NCI-H446 treated with DMSO at 0.1 percent for 48 hours (cell line): ENCODE measurements at places on chromosomes 16 and 17.

DNA sequence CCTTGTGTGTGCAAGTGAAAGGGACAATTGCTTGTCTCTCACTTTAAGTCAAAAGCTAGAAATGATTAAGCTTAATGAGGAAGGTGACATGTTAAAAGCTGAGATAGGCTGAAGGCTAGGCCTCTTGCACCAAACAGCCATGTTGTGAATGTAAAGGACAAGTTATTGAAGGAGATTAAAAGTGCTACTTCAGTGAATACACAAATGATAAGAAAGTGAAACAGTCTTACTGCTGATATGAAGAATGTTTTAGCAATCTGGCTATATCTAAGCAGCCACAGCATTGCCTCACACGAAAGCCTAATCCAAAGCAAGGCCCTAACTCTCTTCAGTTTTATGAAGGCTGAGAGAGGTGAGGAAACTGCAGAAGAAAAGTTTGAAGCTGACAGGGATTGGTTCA, 71.0 kb downstream of the CDRT15 start:
- no peak for DNase-seq

GRCh38 chr16:30533748-30534367, 800 bp downstream of the ZNF747 start:
- DNase-seq = no peak

DNA sequence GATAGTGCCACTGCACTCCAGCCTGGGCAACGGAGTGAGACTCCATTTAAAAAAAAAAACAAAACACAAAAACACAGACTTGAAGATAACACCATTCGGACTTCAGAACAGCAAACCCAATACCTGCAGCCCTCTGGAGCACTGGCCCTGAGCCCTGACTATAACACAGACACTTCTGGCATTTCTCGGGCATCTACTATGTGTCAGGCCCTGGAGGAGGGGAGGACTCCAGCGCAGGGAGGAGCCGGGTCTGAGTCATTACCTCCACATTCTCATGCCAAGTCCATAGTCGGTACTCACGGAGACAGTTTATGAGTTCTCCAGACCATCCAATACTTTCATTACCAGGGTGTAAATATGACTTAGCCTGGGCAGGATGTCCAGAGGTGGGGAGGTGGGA, 48.8 kb downstream of the PITPNM3 start:
- DNase-seq = no peak

DNA sequence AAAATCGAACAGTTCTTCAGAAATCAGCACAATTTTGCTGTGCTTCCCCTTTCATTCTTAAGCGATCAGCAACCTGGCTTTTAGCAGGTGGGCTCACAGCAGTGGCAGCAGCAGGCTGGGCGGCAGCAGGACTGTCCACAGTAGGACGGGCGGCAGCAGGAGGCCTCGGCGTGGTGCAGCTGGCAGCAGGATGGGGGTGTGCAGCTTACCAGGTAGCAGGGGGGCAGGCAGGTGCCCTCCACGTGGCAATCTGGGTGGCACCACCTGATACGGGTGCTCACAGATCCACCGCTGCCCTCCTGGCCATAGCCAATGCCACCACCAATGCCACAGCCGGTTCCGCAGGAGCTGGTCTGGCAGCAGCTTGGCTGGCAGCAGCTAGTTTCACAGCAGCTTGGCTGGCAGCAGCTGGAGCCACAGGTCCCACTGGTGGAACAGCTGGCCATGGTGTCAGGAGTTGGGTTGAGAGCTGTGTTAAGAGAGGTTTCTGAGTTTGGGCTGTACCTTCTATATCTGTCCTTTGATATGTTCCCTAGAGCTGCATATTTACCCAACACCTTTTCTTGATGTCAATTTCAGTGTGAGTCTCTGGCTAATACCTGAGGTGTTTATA, at the start of gene KRTAP1-4:
Gene KRTAP1-4, minus strand, starts transcription at position 563 of the 613 bp plus-strand sequence. Its CDS starts 117 bp downstream, at position 446.
- no peak for DNase-seq

DNA sequence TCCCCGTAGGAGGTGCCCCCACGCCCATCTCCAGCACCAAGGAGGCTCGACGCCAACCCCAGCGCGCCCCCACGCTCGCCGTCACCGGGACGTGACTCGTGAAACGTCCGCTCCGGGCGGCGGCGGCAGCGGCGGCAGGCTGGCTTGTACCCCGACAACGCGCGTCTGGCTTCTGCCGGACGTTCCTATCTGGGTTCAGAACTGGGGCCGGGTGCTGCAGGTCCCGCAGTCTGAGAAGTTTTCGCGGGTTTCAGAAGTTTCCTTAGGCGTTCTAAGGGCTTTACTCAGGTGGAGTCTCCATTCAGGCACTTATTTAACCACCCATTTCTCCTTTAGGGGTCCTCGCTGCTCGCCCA, 672 bp upstream of the ALKBH5 start:
- DNase-seq = no peak

DNA sequence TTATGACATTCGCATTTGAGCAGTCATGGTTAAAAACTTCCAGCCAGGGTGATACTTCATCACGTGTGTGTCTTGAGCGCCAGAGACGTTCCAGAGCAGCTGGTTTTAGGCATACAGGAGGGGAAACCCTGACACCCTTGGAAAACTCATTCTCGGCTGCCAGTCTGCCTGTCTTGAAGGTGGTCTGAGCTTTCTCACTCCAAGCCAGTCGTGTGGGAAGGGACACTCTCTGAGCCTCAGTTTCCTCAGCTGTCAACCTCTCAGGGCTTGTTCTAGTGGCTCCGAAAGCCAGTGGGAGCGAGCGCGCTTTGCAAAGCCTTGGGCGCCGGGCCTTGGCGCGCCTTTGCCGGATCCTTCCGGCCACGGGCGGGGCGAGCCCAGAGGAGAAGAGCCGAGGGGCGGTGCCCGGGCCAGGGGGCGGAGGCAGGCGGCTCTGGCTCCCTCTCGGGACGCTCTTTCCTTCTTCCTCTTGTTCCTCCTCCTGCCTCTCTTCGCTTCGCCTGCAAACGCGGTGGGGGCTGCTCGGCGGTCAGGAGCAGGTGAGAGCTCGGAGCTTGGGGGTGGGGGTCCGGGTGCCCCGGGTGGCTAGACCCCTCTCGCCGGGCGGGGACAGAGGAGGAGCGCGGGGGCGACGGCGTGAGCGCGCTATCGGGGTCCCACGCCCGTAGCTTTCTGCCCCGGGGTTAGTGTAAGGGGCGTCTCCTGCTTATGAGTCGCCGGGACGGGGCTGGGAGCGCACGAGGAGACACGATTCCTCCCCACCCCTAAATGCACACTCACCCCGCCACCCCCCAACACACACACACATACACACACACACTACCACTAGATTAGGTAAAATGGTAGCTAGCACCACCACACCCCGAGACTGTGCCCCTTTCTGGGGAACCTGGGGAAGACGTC, at the start of gene LDAF1:
Gene LDAF1, plus strand, starts transcription at position 467 of the 903 bp plus-strand sequence. CDS start 2,509 bp downstream, outside the sequence.
- peak; percentile 27 for DNase-seq

DNA sequence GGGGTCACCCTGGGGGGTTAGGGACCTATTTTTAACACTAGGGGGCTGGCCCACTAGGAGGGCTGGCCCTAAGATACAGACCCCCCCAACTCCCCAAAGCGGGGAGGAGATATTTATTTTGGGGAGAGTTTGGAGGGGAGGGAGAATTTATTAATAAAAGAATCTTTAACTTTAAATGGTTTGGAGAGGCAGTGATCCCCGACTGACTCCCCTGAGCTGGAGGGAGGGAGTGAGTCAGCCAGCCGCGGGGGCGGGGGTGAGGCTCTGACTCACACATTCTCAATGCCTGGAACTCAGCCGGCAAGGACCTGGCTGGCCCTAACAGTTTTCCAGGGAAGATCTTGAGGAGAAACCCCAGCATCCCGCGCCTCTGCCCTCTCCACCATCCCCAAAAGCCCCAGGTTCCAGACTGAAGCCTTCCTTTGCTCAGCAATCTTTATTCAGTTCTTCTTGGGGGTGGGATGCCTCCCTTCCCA, 1.5 kb downstream of the HCFC1R1 start:
- DNase-seq = peak; percentile 76

DNA sequence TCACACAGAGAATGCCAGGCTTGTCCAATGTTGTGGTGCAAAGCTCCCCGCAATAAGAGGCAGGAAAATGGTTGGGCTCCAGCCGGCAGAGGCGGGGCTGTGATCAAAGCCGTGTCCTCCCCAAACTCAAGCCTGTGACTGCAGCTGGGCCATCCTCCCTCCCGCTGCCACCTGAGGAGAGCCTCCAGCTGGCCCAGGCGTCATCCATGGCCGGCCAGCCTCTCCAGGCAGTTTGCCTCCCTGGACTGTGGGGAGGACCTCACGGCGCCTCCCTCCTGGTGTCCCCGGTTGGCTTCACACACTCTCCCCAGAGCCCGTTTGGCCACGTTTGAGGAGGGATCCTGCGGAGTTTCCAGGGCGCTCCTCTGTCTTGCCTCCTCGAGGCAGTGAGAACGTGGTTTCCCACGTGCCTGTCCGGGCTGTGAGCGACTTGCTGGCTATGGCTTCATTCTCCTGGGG, 134.1 kb downstream of the IRF8 start:
- no peak for DNase-seq

DNA sequence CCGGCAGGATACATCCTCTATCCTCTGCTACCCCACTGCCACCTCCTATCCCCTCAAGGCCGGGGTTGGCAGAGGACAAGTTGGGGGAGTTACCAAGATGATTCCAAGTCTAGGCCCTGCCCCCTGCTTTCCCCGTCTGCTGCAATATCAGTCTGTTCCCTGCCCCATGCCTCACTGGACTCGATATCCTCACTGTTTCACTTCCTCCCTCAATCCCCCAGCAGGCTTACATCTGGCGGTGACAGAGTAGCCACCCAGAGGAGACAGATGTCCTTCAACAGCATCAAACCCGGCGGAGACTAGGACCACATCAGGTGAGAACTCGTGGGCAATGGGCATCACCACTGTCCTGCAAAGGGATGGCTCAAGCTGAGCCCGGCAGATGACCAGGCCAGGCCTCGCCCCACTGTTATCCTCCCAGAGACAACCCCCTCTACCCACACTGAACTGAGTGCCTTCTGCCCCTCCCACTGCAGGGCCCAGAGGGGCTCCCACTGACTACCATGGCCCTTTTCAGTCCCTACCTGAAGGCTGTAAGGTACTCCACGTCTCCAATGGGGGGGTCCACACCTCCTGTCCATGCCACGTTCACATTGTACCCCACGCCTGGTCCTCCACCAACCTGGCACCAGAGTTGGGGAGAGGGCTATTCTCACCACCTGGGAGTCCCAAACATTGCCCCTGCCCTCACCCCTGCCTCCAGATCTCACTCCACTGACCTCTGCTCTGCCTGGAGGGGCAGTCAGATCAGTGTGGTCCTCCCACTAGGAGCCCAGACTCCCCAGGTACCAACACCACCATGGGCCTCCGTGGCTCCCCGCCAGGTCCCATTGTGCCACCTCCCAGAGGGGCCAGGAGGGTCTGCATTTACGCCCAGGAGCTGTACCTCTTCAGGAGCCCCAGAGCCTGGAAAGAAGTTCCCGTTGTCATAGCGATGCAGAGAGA, 9.6 kb downstream of the G6PC3 start:
- no peak for DNase-seq

GRCh38 chr16:81485824-81486539, 41.4 kb downstream of the CMIP start:
- DNase-seq = no peak

DNA sequence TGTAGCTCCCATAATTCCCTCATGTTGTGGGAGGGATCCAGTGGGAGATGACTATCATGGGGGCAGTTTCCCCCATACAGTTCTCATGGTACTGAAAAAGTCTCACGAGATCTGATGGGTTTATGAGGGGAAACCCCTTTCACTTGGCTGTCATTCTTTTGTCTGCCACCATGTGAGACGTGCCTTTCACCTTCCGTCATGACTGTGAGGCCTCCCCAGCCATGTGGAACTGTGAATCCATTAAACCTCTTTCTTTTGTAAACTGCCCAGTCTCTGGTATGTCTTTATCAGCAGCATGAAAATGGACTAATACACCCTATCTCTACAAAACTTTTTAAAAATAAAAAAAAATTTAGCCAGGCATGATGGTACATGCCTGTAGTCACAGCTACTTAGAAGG, 6.2 kb upstream of the C17orf113 start:
- DNase-seq = no peak

GRCh38 chr17:2911755-2912111, 115.5 kb downstream of the RAP1GAP2 start:
- DNase-seq = no peak

- no peak for DNase-seq
Observed at GRCh38 chr17:72236980-72237633, 116.3 kb downstream of the SOX9 start.
